HAP-1 (cell line): ENCODE measurements at places on chromosomes 7 and 10.

- no peak for DNase-seq
These were observed 674.4 kb downstream of the PHTF2 start for GRCh38 chr7:78473021-78473420.

- no peak for DNase-seq
These were observed 89.3 kb downstream of the VOPP1 start for GRCh38 chr7:55483046-55483445.

DNA sequence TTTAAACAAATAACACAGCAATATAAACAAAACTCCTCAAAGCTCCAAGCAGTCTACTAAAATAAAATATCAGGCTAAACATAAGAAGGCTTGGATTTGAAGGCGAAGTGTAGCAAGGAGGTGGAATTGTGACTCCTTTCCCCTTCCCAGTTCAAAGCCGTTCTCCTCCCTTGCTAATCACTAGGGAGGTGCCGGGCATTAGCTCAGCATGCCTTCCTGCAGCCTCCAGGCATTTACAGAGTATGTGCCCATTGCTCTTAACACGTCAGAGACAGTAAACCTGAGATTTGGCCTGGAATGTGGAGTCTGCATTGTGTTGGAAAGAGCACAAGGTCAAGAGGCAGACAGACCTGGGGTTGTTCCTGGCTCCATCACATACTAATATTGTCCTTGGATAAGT is 15.6 kb downstream of the CNNM1 start:
- no peak for DNase-seq

DNA sequence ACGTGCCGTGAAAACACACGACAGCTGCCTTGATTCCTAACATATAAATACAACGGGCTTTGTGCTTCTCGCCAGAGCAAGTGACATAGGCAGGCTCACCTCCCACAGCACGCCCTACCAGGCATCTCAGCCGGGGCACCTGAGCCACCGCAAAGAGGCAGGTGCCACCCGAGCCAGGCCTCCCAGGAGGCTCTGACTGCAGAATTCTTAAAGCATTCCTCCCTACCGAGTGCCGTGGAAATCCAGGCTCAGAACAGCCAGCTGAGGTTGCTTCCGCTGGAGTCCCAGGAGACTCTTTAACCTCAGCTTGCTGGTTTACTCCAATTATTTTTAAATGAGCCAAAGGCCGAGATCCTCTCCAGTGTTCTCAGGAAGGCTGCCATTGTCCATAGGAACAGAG is 206.5 kb downstream of the USP6NL start:
- DNase-seq, result no peak

DNA sequence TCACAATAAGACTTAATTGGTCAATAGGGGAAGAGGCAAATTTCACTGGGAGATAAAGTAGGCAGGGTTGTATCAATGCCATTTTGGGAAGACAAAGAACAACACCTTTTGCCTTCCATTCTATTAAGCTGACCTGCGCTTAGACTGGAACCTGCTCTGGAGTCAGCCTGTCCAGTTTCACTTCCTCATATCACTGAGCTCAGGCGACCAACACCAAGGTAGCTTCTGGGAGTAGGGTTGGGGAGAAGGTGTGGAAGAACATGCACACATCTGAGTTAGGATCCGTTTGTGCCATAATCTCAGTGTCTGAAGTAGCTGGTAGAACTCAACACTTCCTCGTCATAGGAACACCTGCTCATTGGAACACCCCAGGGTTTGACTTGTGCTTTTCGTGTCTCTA is 527.4 kb upstream of the IGFBP3 start:
- no peak for DNase-seq
